ENCODE measurements at places on chromosomes 5 and 9.

DNA sequence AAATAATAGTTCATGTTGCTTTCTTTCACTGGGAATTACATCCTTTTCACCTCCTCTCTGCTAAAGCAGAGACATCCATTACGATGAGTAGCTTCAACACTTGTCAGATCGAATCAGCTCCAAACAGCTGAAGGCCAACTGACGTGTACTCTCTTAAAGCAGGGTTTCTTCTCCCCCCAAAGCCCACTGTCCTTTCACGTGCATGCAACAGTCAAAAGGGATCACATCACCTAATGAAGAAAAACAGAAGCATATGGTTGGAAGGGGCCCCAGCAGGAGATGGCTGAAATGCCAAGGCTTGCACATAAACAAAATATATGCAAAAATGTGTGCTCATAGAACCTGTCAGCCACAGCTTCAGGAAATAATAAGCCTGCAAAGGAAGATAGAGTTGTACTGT lies 421.6 kb downstream of the ANXA1 start:
- DNase-seq, result no peak

- no peak for DNase-seq
Measured at GRCh38 chr5:14415024-14415697, 166.4 kb upstream of the OTULINL start.

- DNase-seq, result no peak
Measured at GRCh38 chr9:97307500-97308163, at the start of gene CCDC180. Gene CCDC180, plus strand, starts transcription at chr9:97307659. Its CDS starts 405 bp downstream, at chr9:97308064.

GRCh38 chr9:88224938-88225337 lies 86.7 kb upstream of the SPATA31C2 start:
- no peak for DNase-seq

GRCh38 chr5:77630114-77630680 lies 8.3 kb downstream of the OTP start:
- DNase-seq, result no peak

GRCh38 chr9:99411479-99412115 lies 189.5 kb downstream of the SEC61B start:
- DNase-seq, result no peak

- DNase-seq, result no peak
Measured at GRCh38 chr9:96136992-96137670, 164.8 kb downstream of the HSD17B3 start.

DNA sequence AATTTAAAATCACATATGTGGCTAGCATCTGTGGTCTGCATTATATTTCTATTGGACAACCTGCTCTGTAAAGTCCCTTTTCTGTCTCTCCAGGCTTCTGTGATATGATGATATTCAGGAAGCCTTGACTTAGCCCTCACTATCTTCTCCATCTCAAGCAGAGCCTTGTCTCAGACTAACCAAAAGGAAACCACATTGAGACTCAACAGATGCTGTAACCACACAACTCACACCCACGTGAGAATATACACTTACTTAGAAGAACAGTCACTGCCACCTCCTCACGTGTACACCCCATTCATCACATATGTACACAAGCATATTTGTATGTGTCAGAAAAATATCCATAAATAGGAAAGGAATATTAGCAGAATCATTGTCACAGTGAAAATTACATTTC lies 33.6 kb downstream of the HTR4 start:
- no peak for DNase-seq

DNA sequence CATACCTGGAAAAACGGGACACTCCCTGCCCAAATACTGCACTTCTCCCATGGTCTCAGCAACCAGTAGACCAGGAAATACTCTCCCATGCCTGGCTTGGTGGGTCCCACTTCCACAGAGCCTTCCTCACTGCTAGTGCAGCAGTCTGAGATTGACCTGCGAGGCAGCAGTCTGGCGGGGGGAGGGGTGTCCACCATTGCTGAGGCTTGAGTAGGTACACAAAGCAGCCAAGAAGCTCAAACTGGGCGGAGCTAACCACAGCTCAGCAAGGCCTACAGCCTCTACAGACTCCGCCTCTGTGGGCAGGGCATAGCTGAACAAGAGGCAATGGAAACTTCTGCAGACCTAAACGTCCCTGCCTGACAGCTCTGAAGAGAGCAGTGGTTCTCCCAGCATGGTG lies 191.5 kb upstream of the FTMT start:
- no peak for DNase-seq

GRCh38 chr5:4097199-4097598 lies 501.6 kb downstream of the IRX1 start:
- DNase-seq, result no peak

DNA sequence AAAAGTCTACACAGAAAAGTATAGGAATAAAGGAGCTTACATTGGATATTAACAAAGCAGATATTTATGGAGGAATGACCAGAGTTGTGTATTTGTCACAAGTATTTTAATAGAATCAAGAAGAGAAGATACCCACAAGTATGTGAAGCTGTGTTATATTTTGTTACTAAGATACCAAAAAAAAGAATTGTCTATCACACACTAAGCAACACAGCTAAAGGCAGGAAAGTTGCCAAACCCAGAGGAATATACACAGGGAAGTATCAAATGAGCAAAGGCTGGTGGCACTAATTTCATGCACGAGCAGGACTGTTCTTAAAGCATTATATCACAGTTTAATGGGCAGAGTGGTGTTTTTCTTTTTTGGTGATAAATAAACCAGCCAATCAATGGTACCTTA lies 30.9 kb upstream of the RAI14 start:
- DNase-seq, result no peak

- DNase-seq, result no peak
Measured at GRCh38 chr5:132086277-132086794, 12.7 kb downstream of the CSF2 start.

DNA sequence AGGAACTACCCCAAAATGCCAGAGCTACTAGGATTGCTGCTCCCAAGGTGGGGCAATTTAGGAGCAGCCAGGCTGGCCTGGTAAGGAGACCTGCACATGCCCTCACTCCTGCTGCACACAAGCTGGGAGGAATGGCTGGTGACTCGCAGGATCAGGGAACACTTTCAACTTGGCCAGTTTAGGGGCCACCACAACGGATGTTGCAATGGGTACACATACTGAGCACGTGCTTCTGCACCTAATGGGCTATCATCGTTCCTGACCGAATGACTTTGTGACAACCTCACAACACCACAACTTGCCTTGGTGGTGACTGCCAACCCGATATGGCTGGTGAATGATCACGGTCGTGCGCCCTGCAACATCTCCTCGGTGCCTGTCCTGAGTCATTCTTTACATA lies 172.0 kb downstream of the ROR2 start:
- DNase-seq, result no peak

DNA sequence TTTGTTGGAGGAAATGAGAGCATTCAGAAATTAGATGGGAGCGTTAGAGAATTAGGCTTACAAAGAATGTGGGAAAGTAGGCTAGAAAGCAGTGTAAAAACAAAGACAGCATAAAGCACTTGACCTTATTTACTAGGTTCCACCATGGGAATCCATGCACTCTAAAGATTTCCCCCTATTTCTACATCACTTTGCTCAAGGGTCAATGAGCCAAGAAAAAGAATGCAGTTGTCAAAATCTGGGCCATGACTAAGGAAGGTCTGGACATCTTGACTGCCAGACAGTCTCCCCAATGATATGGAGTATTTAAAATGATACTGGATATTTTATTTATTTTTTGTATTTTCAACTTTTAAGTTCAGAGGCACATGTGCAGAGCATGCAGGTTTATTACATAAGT lies 3.4 kb downstream of the TLR4 start:
- no peak for DNase-seq

GRCh38 chr9:89395931-89396710 lies 77.8 kb downstream of the SECISBP2 start:
- DNase-seq, result no peak

GRCh38 chr5:133265257-133265656 lies 213.4 kb downstream of the HSPA4 start:
- DNase-seq, result no peak

DNA sequence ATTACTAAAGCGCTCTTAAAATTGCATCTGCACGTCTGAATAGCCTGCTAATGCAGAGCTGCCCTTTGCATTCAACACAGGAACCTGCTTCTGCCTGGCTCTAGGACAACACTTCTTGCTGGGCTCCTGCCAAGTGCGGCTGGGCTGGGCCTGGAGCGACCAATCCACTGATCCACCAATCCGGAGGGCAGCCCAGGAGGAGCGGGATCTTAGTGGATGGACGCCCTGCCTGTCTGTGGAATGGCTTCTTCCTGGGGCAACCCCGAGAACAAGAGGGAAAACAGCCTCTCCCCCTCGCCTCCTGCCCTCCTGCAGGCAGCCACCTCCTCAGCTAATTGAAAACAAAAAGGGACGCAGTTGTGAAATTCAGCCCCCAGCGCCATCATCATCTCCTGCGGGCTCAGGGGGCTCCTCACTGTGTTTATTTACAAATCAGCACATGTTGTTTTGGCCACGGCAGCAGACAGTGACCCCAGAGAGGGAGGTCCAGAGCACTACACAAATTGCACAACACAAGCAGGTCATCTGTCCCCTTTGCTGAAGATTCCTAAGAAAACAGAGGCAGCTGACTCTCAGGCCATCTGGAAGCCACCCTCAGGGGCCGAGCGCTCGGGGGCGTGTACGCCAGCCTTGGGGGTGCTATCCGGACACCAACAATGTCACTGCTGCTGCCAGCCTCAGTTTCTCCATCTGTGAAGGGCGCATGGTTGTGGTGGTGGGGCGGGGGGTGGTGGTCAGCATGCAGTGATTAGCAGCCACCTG lies 57.3 kb downstream of the GADD45G start:
- DNase-seq, result no peak

Measured in stimulated activated CD4-positive, alpha-beta T cell treated with anti-CD3 and anti-CD28 coated beads, Interleukin-15, amount 100 ng/mL, for 48 hours (primary cell).